NCI-H1694 (cell line): ENCODE measurements at places on chromosomes 3 and 15.

DNA sequence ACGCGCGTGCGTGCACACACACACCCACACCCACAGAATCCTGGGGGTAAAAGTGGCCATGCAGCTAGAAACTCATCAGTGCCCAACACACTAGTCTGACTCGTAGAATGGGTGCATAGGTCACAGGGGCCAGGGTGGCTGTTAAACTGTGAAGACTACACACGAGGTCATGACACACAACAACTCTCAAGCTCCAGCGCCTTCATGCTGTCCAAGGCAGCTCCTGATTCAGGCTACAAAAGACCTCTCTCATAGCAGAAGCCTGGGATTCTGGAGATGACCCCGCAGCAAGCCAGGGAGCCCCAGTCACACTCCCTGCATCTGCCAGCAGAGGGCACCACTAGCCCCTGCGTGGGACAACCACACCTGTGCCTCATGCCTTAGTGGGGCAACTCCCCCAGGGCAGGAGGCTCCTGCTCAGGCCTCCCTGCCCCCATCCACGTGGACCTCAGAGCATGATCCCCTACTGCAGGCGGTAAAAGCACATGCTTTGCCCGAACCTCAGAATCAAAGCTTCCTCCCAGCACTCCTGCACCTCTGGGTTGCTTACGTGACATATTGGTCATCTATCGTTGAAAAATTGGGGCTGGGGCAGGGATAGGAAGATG lies 93.1 kb downstream of the LRIG1 start:
- no peak for DNase-seq

GRCh38 chr15:38316311-38316710 lies 63.7 kb downstream of the SPRED1 start:
- no peak for DNase-seq

- no peak for DNase-seq
These were observed 8.5 kb upstream of the CCDC80 start for GRCh38 chr3:112649478-112649735.

GRCh38 chr3:120661106-120661905 lies 20.7 kb downstream of the HGD start:
- DNase-seq, result no peak

- no peak for DNase-seq
These were observed 5.3 kb downstream of the CEP152 start for GRCh38 chr15:48805591-48805990.

- DNase-seq, result no peak
These were observed 39.7 kb upstream of the PLOD2 start for GRCh38 chr3:146200461-146201220.

DNA sequence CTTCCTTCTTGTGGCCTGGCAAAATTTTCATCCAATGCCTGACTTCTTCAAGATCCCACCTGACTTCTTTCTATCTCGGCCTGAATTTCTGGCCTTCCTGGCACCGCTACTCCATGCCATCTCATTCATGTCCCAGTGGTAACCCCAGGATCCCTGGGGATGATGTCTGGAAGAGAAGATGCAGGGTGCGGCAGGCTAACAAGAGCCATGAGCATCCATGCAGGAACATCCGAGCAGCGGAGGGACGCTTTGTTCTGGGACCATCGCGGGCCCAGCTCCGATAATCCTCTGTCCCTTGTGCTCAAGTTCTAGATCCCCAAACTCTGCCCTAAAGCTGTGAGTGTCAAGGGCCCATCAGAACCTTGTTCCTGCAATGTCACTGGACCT lies 10.9 kb downstream of the MYL3 start:
- no peak for DNase-seq

GRCh38 chr15:50257924-50258323 lies 7.6 kb downstream of the HDC start:
- DNase-seq, result no peak

DNA sequence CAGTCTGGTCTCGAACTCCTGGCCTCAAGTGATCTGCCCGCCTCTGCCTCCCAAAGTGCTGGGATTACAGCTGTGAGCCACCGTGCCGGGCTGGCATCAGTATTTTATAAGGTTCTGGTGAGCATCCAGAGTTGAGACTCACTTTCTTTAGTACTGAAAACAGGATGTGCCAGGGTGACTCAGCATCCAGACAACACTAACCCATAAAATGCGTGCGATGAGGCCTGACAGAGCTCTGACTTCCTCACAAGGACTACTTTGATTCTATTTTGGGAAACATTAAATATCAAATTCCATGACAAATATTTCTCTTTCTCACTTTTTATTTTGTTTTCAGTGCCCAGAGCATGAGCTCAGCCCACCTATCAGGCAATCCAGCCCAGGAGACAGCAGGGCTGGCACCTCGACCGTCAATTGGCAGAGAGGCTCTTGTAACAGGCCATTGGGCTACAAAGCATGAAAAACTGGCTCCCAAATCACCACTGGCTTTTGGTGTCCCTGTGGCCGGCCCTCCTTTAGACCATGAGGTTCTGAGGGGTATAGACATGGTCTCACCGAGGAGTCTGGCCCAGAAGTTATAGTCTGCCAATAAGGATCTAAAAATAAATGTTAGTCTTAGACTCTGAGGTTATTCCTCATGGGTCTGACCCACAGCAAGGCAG lies 75.0 kb downstream of the FEM1B start:
- no peak for DNase-seq

DNA sequence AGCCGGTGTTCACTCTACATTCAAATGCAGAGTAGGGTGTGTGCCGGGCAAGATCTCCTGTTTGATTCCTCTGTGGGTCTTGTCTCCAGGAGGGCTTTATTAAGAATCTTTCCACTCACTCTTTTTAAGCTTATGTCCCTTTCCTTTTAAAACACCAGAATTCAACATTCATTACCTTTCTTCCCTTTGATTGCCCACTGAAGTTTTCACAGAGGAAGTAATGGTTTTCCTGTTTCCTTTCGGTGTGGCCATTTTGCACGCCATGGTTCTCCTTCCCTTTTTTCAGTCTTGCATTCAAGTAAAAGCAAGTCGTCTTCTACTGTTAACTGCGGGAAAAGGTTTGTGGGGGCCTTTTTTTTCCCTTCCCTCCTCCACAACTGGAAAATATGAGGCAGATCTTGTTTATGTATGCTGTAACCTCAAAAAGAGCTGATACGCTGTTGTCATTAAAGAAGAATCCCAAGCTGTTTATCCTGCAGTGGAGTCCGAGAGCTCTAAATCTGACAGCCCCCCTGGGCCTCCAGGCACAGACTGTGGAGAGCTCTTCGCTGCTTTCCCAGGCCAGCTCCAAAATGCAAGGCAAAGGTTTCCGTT lies 40.5 kb downstream of the FILIP1L start:
- DNase-seq, result no peak

DNA sequence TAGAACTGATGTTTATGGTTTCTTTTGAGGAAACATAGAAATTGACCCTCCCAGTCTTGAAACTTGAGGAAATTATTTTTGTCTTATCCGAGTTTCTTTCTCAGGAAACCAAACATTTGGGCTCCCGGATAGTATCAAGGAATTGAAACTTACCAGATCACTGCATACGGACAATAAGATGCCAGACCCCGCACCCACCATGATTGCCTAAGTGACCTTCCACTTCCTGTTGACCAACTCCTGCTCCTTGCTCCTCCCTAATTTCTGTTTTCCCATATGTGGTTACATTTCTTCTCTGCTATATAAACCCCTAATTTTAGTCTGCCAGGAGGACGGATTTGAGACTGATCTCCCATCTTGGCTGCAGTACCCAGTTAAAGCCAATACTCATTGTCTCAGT lies 118.4 kb upstream of the TPRG1 start:
- no peak for DNase-seq

GRCh38 chr15:29207027-29207757 lies 62.4 kb downstream of the NSMCE3 start:
- no peak for DNase-seq
